Smooth muscle cell of the pulmonary artery (primary cell): ENCODE measurements at places on chromosomes 3 and 15. TPM values are rescaled to one million over a fixed set of nuclear protein-coding genes. Genes with fewer than 3 reads are reported as not detected.

Gene PATL2
- total RNA-seq: 0.33 and 0.36 TPM in 2 replicates

Gene SH3BP5
- 21.7 and 33.0 TPM in 2 replicates for total RNA-seq

Gene SLC38A3
- total RNA-seq: not detected in 2 replicates

Gene SLC22A13
- total RNA-seq: 0.46 and 1.2 TPM in 2 replicates

Gene FSD2
- total RNA-seq: not detected in 2 replicates

Gene TFDP2
- total RNA-seq: 14.0 and 21.9 TPM in 2 replicates

Gene LRRIQ4
- total RNA-seq: 0.07 TPM in 2 replicates

Gene THPO
- 0.10 and 0.46 TPM in 2 replicates for total RNA-seq

Gene ATG7
- 44.1 and 60.4 TPM in 2 replicates for total RNA-seq

Gene PLA2G4D
- total RNA-seq: under 0.01 TPM in 1 of 2 replicates, not detected in the other

Gene EPHB1
- total RNA-seq: 0.69 and 0.98 TPM in 2 replicates

Gene CTXND1
- total RNA-seq: not detected in 2 replicates

Gene TERC
- 23.9 and 66.4 TPM in 2 replicates for total RNA-seq

Gene CP
- 16.1 and 42.1 TPM in 2 replicates for total RNA-seq

Gene TMEM87A
- 42.1 and 54.0 TPM in 2 replicates for total RNA-seq

Gene CPB1
- not detected in 2 replicates for total RNA-seq

Gene SLC27A2
- total RNA-seq: 0.26 TPM in 1 of 2 replicates, not detected in the other

Gene GRK7
- not detected in 2 replicates for total RNA-seq

Gene GATM
- 0.20 TPM in 2 replicates for total RNA-seq

Gene DUOXA2
- total RNA-seq: not detected in 2 replicates

Gene CHRNA5
- total RNA-seq: 0.59 and 0.78 TPM in 2 replicates

Gene SPATA12
- 0.10 TPM in 1 of 2 replicates, not detected in the other for total RNA-seq

Gene IL12A
- 1.8 and 3.7 TPM in 2 replicates for total RNA-seq

Gene CPLX3
- not detected in 2 replicates for total RNA-seq

Gene SNTN
- not detected in 2 replicates for total RNA-seq

Gene PPM1L
- 7.8 and 11.6 TPM in 2 replicates for total RNA-seq

Gene WDR72
- not detected in 2 replicates for total RNA-seq

Gene MAPKAPK3
- total RNA-seq: 40.2 and 58.5 TPM in 2 replicates

Gene CMTM8
- total RNA-seq: 0.23 and 0.78 TPM in 2 replicates

Gene C3orf80
- 1.7 and 1.8 TPM in 2 replicates for total RNA-seq

Gene TGM5
- 0.26 TPM in 1 of 2 replicates, not detected in the other for total RNA-seq

Gene RBMS3
- total RNA-seq: 59.6 and 68.2 TPM in 2 replicates

Gene ARPIN
- 8.8 and 11.9 TPM in 2 replicates for total RNA-seq

Gene ISLR2
- total RNA-seq: 0.07 and 0.10 TPM in 2 replicates

Gene CILP
- total RNA-seq: 0.07 TPM in 2 replicates
